ENCODE measurements at places on chromosomes 6 and 20.

DNA sequence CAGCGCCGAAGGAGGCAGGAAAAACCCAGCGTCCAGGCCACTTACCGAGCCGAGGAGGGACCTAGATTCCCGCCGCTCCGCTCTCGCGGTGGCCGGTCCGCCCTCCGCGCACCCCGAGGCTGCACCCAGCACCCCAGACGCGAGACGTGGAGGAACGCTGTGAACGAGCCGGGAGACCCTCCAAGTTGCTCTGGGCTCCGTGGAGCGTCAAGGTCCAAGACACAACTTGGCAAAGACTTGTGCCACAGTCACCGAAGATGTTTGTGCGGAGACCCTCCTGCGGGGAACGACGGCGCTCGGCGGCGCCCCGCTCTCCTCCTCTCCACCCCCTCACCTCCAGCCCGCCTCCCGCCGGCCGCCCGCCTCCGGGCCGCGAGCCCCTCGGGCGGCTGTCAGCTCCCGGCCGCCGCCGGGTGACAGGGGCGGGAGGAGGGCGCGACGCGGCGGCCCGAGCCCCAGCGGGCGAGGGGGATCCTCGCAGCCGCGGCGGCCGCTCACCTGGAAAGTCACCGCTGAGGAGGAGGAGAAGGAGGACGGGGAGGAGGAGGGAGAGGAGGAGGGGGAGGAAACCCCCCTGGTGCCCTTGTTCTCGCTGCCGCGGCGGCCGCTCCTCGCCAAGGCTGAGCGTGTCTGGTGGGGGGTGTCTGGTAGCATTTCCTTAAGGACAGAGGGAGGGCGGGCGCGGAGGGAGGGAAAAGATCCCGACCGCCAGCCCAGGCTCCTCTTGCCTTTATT lies 637 bp upstream of the HIVEP2 start:
- peak; percentile 90 for DNase-seq

DNA sequence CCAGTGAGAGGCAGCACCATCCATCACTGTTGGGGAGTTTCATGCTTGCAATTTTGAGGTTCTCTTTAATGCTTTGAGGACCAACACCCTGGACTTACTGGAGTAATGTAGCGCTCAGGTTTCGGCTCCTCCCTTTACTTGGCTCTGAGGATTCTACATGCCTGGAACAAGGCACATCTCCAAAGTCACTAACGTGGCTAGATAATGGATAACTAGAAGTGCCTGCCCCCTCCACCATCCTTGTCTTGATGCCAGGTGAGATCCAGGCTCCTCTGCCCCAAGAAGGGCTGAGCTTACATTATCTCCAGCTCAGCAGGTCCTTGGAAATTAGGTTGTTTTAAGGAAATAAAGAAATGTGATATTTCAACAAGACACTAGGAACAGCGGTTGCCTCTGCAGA lies 75.5 kb upstream of the ZNFX1 start:
- no peak for DNase-seq

GRCh38 chr20:64142590-64142989 lies 21.7 kb upstream of the MYT1 start:
- DNase-seq: peak; percentile 59

- no peak for DNase-seq
Measured at GRCh38 chr6:68876792-68877493, 241.9 kb downstream of the ADGRB3 start.

DNA sequence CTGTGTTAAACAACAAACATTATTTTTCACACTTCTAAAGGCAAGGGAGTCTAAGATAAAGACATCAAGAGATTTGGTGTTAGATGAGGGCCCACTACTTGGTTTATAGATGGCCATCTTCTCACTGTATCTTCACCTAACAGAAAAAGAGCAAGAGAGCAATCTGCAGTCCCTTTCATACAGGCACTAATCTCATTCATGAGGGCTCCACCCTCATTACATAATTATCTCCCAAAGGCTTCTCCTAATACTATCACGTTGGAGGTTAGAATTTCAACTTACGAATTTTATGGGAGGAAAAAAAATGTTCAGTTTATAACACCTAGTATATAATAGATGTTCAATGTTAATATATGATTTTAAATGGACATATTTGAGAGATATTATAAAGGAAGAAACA lies 45.6 kb downstream of the HDAC2 start:
- DNase-seq: no peak
